SIG-M5 (cell line): ENCODE measurements at places on chromosomes 5 and 9.

GRCh38 chr9:112655668-112656067, 62.2 kb downstream of the INIP start:
- DNase-seq = no peak

DNA sequence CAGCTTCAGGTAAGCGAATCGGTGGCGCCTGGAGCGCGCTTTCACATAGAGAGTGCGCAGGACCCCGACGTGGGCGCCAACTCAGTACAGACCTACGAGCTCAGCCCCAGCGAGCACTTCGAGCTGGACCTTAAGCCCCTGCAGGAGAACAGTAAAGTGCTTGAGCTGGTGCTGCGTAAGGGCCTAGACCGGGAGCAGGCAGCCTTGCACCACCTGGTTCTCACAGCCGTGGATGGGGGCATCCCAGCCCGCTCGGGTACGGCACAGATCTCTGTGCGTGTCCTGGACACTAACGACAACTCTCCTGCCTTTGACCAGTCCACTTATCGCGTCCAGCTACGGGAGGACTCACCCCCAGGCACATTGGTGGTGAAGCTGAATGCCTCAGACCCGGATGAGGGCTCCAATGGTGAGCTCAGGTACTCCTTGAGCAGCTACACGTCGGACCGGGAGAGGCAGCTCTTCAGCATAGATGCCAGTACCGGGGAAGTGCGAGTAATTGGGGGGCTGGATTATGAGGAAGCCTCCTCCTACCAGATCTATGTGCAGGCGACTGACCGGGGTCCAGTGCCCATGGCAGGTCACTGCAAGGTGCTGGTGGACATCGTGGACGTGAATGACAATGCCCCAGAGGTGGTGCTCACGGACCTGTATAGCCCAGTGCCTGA, 1.1 kb downstream of the PCDHAC2 start:
- no peak for DNase-seq

- DNase-seq = no peak
Observed at GRCh38 chr5:73030995-73031394, 75.2 kb downstream of the FCHO2 start.

DNA sequence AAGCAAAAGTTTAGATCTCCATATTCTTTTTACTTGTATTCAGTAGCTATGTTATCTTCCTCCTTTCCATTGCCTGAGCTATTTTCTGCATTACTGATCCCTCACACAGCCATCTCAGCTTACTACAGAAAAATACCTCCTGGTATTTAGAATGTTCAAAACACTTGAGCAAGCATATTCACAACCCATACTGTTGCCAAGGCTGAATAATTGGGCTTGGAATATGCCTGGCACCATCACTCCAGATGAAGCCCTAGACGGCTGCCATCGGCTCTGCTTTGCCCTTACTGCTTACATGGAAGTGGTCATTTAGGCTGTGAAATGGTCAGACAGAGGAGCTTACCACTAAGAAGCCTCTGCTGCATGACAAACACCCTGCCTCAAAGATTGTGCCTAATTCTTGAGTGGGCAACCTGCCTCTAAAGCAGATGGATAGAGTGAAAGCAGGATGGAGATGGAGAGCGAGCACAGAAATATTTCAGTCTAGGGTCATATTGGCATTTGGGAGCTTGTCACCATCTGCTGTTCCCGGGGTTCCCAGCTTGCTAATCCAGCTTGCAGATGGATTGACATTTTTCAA, 92.5 kb upstream of the TAS2R1 start:
- no peak for DNase-seq

GRCh38 chr5:1294835-1295649, at the start of gene TERT:
TERT (minus strand) TSS chr5:1295068; CDS start chr5:1294989, 79 bp downstream.
- DNase-seq = no peak

GRCh38 chr9:2818804-2819121, 25.1 kb downstream of the PUM3 start:
- DNase-seq = no peak

GRCh38 chr9:116935149-116935897, 248.2 kb downstream of the TRIM32 start:
- DNase-seq = no peak

DNA sequence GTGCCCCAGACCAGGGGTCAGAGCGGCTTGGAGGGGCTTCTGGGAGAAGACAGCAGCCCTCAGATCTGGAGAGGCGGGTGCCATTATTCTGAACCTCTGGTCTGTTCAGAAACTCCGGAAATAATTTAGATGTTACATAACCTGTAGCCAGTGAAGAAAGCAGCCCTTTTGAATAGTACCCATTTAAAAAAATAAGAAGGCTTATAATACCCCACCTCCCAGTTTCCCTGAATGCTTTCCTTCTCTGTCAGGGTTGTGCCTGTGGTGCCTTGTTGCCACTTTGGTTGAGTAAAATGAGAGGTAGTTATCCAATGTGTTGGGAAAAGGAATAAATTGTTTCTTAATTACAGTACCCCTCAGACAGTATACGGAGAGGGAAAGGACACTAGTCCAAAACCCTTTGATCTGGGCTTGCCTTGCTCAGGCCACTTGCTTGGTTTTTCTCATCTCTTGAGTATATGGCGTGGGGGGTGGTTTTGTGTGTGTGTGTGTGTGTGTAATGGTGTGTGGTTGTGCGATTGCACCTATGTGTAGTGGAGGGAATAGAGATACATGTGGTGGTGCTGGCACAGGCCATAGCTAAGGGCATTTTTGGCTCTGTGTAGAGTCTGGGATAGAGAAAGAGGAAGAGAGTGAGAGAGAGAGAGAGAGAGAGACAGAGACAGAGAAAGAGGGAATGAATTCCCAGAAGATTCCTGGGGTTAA, 59.1 kb upstream of the TLR4 start:
- no peak for DNase-seq

DNA sequence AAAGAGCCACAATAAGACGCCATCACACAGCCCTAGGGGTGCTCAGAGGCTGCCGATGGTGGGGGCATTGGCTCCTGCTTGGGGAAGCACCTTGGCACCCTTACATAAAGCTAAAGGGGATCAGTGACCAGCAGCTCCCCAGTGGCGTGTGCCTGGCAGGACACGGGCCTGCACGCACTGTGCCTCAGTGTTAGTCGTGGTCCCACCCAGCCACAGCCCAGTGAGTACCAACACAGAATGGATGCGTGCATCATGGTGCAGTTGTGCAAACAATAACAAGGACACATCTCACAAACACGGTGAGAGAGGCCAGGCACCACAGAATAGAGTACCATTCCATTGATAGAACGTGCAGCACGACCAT, 103.2 kb downstream of the WNK2 start:
- DNase-seq = no peak

GRCh38 chr5:154526231-154527226, 48.5 kb upstream of the HAND1 start:
- DNase-seq = no peak

GRCh38 chr9:6641961-6642360, 3.6 kb downstream of the GLDC start:
- no peak for DNase-seq

GRCh38 chr9:92808726-92809451, 44.3 kb upstream of the BICD2 start:
- no peak for DNase-seq

DNA sequence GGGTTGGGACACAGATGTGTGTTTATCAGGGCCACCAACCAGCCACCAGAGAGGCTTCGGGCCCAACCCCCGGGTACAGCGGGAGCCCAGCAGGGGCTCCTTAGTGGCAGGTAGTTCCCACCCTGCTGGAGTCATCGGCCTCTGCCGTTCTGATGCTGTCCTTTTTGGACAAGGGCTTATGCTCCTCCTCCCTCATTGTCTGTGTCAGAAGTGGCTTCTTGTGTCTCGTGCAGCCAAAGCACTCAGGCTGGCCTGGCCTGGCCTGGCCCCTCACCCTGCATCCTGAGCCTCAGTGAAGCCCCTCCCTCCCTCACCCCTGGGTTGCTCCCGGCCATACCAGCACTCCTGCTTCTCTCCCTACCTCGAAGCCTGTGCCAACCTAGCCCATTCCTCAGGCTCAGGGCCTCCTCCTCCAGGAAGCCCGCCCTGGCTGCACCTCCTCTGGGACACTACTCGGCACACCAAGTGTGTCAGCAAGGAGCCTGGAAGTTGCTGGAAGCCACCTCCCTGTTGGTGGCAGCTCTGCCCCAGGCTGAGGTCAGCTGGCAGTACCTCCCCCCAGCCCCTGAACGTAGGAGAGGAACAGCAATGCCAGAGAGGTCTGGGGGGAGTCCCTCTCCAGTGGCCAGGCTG, 4.1 kb upstream of the UBAC1 start:
- no peak for DNase-seq

- no peak for DNase-seq
Observed at GRCh38 chr5:9329125-9329524, 216.8 kb downstream of the SEMA5A start.

GRCh38 chr5:178136990-178137389, 6.2 kb downstream of the RMND5B start:
- DNase-seq = no peak

- no peak for DNase-seq
Observed at GRCh38 chr5:43232943-43233833, 41.2 kb downstream of the NIM1K start.

DNA sequence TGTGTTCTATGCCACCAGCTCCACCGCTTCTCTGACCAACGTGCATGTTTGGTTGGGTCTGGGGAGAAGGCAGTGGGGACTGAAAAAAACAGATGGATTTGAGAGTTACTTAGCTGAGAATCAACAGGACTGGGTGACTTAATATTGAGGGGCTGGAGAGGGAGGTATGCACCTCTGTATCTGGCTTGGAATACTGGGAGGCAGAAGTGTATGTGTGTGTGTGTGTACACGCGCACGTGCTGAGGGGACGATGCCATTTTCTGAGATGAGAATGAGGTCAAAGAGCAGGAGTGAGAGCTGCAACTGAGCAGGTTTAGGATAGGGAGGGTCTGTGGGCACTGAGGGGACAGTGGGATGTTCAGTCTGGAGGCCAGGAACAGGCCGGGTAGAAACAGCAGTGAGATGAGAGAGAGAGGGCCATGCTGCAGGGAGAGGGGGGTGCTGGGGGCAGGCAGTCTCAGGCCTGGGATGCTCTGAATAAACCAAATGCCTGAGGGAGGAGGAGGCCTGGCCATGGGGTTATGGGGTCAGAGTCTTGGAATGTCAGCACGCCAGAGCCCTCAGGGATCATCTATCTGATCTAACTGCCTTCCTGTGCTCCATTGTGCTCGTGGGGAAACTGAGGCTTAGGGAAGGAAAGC, 14.0 kb downstream of the PDGFRB start:
- DNase-seq = no peak

- DNase-seq = no peak
Observed at GRCh38 chr5:6660688-6661087, 27.4 kb downstream of the SRD5A1 start.

DNA sequence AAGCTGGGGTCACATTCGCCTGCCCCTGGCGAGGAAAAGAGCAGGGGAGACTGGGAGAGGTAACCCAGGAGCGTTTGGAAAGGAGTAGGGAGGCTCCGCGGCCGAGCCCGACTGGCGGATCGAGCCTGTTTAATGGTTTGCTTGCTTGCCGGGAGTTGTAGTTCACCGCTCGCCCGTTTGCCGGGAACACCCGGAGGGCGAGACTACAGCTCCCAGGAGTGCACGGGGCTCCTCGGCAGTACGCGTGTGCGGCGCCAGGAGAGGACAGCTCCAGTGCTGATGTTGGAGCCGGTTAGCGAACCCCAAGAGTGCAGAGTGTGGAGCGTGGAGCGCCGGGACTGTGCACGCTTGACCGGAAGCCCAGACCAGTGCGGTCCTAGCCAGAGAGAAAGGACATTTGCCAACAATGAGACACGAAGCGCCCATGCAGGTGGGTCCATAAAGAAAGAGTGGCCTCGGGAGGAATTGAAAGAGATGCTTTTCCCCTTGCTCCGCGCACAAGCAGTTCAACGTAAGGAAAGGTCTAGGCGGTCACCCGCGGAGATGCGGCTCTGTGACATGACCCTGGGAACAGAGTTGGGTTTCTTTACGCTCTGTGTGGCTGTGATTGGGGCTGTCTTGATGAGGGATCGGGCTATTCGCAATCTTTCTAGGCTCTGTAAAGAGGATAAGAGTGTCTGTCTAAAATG, at the start of gene RAB3C:
Gene RAB3C (plus strand): TSS at position 273 of the 689 bp plus-strand sequence. CDS start 134 bp downstream, at position 407.
- peak; percentile 73 for DNase-seq

DNA sequence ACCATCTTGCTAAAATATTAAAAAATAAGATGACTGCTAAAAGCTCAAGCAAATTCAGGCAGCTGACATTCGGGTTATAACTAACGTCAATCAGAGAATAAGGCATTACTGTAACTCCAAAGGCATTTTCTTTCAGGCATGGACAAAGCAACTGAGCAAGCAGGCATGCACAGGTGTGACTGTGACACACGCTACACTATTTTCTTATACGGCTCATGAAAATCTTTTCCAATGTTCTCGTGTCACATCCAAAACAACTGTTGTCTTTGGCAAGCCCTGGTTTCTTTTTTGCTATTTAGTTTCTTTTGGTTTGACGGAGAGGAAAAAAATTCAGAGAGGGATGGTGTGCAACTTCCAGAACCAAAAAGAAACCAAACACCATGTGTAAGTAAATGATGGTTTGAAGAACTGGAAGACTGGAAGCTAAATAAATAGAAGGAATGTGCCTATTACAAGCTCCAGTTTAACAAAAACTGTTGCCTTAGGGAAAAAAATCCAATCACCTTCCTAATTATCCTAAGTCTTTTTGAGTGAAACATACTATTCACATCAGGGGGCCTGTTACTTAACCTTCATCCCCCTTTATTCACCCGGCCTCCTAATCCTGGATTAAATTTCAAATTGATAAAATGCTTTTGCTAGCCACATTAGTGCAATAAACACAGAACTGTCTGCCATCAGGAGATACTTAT, 277.6 kb downstream of the PSAT1 start:
- DNase-seq = no peak

DNA sequence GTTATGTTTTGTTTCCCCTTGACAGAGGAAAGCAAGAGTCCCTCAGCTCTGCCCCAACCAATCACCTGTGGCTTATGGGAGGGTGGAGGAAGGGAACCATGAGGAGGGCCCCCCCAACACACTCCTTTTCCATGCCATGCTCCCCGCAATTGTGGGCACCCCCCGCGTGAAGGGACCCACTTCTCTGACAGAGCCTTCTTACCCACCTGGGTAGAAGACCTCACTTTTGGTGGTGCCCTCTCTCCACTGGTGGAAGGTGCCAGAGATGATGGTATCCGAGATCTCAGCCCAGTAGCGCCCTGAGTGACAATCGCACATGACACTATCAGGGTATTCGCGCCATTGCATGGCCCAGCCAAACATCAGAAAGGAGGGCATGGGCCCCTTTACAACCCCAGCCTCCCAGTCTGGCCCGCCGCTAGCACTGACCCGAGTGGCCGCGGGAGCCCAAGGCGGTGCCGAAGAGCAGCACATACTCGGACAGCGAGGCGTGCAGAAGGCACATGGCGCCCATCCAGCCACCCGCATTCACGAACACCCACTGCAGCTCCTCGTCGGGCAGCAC, 714 bp downstream of the SIGMAR1 start:
- DNase-seq = no peak
